Renal cortical epithelial cell (primary cell): ENCODE measurements at places on chromosomes 6 and 20. TPM values are rescaled to one million over a fixed set of nuclear protein-coding genes. Genes with fewer than 3 reads are reported as not detected.

- DNase-seq = peak; percentile 9
Measured at GRCh38 chr20:19249106-19249879, 36.9 kb downstream of the SLC24A3 start.

- DNase-seq = no peak
Measured at GRCh38 chr6:52574709-52575501, 2.0 kb downstream of the TRAM2 start.

DNA sequence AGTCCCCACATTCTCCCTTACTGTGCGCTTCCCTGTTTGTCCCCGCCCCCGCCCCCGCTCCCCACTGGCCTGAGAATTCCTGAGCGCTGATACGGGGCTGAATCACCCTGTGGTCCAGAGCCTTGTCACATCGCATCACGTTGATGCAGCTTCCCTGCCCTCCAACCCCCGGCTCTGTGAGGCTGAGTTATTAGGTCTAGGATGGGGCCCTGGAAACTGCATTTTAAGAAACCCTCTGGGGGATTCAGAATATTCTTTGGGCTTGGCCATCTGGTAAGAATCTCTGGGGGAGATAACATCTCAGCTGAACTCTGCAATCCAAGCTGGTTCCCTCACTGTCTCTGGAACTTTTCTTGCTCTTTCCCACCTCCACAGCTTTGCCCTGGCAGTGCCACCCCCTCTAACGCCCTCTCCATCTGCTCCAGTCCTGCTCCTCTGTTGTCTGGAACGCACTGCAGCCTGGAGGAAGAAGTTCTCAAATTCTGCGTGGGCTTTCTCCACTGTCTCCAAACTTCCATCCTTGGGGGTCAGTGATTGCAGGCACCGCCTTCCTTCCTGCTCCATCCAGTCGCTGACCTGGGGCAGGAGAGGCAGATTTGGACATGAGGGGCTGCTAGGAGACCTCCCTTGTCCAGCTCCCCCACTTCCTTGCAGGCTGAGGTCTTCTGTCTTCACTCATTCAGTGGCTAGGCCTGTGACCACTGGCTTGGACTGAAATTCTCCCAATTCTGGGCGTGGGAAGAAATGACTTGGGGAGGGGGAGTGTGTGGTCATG is 42.6 kb downstream of the KIAA1755 start:
- DNase-seq = peak; percentile 81

DNA sequence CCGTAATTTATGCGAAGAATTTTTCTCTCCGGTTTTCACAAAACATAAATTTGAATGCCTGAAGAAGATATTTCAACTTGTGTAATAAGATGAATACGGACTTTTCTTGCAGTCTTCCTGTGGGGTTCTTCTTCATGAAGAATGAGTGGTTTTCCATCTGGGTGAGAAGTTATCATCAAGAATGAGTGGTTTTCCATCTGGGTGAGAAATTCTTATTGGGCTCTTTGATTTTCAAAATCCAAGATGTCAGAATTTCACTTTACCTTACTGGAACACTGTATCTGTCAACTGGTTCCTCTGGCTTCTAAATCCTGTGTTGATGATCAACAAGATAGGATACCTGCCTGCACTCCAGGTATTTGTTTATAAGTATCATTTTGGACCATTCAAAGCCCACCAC is 160.1 kb upstream of the C6orf118 start:
- no peak for DNase-seq

- no peak for DNase-seq
Measured at GRCh38 chr6:102918161-102918560, 1524.7 kb downstream of the GRIK2 start.

DNA sequence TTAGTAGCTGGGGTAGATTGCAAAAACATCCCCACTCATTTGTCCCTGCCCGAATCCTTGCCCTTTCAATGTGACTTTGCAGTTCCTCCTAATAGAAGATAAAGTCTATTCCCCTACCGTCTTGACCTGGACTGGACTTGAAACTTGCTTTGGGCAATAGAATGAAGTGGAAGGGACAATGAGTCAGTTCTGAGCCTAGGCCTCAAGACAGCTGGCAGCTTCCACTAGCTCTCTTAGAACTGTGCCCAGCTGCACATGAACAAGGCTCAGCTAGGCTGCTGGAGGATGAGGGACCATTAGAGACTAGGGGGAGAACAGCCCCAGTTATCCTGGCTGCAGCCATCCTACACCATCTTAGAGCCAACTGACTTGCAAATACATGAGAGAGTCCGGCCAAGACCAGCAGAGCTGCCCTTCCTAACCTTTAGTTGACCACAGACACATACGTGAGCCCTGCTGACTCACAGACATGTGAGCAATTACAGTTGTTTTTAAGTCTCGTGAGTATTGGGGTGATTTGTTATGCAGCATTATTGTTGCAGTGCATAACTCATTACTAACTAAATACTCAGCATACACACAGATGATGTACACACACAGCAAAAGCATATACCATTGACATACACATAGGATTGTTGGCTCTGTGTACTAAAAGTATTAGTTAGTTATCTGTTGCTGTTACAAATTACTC is 105.5 kb downstream of the DHX35 start:
- peak; percentile 21 for DNase-seq

DNA sequence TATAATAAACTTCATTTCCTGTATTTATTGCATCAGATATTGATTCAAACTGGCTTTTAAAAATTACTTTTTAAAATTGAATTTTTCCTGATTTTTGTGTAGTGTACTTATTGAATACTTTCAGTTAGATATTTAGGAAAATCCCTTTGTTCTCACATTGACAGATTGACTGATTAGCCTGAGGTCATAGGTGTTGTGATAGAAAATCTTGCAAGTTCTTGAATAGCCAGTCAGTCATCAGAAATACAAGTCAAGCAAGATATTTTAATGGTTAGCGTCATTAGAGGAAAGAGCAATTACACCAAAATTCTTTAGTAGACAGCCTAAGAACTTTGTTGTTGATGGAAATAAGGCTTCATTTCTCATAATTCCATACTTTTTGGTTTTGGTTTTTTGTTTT is 3.4 kb upstream of the TMEM30A start:
- DNase-seq = no peak

DNA sequence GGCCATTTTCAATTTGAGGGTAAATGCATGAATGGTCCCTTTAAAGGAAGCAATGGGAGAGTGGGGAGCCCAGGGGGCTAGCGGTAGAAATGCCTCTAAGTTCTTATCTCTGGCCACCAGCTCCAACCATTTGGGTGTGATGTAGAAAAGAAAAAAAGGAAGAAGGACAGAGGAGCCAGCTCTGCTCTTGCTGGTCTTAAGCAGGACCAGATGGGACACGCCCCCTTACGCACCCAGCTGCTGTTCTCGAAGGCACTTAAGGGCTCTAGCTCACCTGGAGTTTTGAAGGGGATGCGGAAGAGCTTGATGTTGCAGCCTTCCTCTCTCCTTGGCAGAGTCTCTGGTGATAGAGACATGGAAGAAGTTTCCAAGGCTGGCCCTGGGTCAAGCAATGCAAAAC is 59.5 kb upstream of the RNF144B start:
- DNase-seq = no peak

DNA sequence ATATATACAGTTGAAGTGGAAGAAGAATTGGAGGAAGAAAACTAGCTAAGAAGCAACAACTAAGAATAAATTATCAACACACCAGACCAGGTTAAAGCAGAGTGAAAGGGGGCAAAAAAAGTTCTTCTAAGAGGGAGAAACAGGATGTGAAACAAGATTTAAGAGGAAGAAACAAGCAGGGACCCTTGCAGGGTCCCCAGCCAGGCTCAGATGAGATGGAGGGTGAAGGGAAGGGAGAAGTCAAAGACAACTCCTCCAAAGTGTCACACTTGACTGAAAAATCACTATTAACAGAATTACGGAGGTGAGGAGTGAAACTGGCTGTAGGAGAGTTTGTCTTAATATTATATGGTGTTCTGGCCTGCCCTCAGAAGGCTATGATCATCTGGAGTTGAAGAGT is 65.4 kb downstream of the MTFR2 start:
- DNase-seq = no peak

GRCh38 chr6:117136702-117137101 is 128.7 kb upstream of the VGLL2 start:
- no peak for DNase-seq

- DNase-seq = no peak
Measured at GRCh38 chr20:51104960-51105920, 82.3 kb upstream of the KCNG1 start.

The BHLHE23 gene
- total RNA-seq = not detected in 2 replicates

The CAGE1 gene
- total RNA-seq = 0.17 TPM in 1 of 2 replicates, not detected in the other

The GPR6 gene
- not detected in 2 replicates for total RNA-seq

The GPRC6A gene
- not detected in 2 replicates for total RNA-seq

The GPSM3 gene
- total RNA-seq = 0.40 and 1.9 TPM in 2 replicates

The HTR1B gene
- total RNA-seq = 0.15 and 0.17 TPM in 2 replicates
